ENCODE measurements at places on chromosomes 1 and 21.

- peak; percentile 52 for DNase-seq
Measured at GRCh38 chr1:25642574-25643108, 26.1 kb downstream of the MAN1C1 start.

GRCh38 chr1:101451888-101452287 lies 215.1 kb downstream of the S1PR1 start:
- DNase-seq: no peak

DNA sequence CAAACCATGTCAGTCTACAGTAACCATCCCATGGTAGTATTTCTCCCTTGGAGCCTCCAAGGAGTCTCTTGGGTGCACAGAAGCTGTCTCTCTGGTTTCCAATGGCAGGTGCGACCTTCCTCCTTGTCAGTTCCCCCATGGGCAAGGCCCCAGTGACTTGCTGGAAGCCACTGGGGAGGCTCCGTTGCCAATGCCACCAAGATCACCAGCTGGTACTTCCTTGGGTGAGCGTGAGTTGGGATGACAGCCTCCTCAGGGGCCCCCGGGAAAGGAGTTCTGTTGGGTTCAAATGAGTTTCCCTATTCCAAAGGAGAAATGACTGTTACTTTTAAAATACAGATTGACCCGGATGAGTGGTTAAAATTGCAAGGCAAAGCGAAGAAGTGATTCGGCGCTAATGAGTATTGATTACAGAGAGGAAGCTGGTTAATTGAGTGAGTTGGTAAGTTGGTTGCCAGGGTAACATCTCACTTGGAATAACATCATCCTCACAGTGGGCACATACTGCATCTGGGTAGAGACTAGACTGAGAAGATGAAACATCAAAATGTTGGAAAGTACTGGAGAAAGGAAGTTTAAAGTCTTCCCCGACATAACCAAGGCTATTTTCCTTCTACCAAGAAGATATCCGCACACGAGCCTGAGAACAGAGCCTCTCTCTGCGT lies 53.0 kb upstream of the LAPTM5 start:
- no peak for DNase-seq

GRCh38 chr1:31435471-31436409 lies 22.7 kb downstream of the SERINC2 start:
- DNase-seq: no peak

DNA sequence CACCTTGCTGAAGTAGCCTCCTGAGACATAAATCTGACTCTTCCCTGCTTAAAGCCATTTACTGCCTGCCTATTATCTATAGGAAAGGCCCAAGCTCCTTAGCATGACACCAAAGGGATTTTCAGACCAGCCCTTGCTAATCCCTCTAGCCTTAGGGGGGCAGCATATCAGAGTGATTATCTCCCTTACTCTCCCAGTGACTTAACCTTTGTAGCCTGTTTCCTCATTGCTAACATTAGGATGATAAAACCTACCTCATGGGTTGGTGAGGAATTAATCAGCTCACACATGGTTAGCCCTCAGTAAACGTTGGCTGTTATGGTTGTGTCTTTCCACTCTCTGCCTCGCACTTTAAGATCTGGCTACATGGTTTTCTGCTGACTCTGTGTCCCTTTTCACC lies 70.1 kb downstream of the ROR1 start:
- DNase-seq: no peak

- DNase-seq: no peak
Measured at GRCh38 chr1:230842801-230843200, 25.5 kb downstream of the C1orf198 start.

DNA sequence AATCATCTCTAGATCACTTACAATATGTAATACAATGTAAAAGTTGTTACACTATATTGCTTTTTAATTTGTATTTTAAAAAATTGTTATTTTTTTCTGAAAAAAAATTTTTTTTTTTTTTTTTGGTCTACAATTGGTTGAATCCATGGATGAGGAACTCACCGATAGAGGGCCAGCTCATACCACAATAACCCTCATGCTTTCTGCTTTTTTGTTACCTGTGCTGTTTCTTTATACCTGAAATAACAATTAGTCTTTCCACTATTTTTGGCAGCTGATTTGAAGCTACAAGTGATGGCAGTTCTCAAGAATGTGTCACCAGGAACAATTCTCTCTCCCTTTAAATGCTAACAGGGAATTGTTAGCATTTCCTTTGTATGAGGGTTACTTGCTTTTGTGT lies 12.0 kb downstream of the SMG7 start:
- DNase-seq: no peak

- DNase-seq: no peak
Measured at GRCh38 chr1:109631513-109632505, 12.2 kb downstream of the AMPD2 start.

- no peak for DNase-seq
Measured at GRCh38 chr1:181985281-181985680, 76.2 kb downstream of the ZNF648 start.

GRCh38 chr1:201590474-201590873 lies 51.5 kb downstream of the NAV1 start:
- DNase-seq: no peak

- no peak for DNase-seq
Measured at GRCh38 chr1:60703155-60703554, 379.2 kb upstream of the NFIA start.

DNA sequence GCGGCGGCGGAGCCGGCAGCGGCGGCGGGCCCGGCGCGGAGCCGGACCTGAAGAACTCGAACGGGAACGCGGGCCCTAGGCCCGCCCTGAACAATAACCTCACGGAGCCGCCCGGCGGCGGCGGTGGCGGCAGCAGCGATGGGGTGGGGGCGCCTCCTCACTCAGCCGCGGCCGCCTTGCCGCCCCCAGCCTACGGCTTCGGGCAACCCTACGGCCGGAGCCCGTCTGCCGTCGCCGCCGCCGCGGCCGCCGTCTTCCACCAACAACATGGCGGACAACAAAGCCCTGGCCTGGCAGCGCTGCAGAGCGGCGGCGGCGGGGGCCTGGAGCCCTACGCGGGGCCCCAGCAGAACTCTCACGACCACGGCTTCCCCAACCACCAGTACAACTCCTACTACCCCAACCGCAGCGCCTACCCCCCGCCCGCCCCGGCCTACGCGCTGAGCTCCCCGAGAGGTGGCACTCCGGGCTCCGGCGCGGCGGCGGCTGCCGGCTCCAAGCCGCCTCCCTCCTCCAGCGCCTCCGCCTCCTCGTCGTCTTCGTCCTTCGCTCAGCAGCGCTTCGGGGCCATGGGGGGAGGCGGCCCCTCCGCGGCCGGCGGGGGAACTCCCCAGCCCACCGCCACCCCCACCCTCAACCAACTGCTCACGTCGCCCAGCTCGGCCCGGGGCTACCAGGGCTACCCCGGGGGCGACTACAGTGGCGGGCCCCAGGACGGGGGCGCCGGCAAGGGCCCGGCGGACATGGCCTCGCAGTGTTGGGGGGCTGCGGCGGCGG lies 1.0 kb downstream of the ARID1A start:
- DNase-seq: no peak

DNA sequence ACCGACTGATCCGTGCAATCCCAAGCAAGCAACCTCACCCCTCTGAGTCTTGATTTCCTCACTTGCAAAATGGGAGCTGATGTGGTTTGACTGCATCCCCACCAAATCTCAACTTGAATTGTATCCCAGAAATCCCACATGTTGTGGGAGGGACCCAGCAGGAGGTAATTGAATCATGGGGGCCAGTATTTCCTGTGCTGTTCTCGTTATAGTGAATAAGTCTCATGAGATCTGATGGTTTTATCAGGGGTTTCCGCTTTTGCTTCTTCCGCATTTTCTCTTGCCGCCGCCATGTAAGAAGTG lies 58.4 kb downstream of the FHAD1 start:
- DNase-seq: no peak

DNA sequence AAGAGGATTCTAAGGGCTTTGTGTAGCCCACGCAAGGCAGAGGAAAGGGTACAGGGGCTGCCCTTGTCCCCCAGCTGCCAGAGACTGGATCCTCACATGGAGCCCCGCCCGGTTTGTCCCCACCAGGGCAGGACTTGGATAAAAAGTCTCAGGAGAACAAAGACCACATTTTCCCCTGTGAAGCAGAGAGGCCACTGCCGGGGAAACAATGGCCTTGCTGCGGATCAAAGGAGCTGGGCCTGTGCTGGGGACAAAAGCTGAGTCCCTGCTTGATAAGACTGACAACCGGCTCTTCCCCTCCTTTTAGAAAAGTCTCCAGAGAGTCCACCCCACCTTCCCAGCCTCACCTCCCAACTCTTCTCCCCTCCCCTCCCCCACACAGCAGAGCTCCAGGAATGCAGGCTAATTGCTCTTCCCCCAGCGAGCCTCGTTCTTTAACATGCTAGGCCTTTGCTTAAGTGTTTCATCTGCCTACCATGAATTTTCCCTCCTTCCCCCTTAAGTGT lies 142.4 kb downstream of the PLPP3 start:
- no peak for DNase-seq

DNA sequence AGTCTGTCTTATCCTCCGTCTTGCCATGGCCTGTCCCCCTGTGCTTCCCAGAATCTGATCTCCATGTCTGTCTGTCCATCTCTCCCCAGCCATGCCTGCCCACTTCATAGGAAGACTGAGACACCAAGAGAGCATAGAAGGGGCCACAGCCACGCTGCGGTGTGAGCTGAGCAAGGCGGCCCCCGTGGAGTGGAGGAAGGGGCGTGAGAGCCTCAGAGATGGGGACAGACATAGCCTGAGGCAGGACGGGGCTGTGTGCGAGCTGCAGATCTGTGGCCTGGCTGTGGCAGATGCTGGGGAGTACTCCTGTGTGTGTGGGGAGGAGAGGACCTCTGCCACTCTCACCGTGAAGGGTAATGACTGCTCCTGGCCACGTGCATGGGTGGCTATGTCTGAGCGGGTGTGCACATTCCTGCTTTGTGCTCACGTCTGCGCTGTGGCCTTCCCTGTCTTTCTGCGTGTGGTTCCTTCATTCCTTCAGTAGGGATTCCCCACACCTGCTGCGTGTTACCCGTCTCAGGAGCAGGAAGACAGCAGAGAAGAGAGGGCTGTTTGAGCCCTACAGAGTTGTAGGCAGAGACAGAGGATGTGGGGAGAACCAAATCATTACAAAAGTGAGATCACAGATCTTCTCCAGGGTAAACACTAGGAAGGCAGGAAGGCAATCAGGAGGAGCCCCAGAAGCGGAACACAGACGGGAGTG lies 80.8 kb downstream of the OBSCN start:
- no peak for DNase-seq

DNA sequence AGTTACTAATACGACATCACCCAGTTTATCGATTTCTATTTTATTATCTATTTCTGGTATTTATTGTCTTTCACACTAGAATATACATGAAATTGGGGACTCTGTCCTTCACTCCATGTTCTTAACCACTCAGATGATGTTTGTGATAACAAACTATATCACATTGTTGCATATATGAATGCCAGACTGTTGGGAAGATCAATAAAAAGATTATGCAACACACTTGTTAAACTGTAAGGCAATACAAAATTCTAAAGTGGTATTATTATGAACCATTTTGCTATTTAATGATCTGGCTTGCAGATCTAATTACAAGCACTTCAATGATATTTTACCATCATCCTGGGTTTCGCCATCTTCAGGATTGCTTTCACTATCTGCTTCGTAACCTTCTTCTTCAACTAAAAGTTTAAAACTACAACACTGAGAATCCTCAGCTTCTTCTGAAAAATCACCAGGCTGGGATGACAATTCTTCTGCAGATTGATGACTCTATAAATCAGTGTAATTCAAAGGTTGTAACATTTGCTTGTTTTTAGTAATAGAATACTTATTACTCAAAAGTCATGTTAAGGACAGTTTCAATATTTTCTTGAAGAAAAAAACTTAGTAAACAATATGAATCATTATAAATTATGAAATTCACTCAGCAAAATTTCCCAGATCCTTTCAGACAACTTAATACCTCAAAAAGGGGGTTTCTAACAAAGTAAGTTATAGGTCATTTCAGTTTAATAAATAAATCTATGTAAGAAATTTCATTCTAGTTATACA lies 63.9 kb downstream of the LYST start:
- DNase-seq: no peak

DNA sequence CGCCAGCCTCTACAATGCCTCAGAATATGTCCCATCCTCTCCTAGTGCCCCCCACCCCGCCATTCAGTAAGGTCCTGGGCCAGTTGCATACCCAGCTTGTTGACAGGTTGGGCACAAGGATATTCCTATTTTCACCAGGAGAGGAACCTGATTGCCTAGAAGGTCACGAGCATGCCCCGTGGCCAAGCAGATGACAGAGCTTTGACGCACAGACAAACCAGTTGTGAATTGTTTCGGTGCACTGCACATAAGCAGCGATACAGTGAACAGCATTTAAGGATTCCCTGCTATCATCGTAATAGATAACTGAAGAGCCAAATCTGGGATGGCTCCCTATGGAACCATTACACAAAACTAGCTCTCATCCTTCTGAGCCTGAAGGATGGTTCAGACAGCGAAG lies 3.4 kb downstream of the LELP1 start:
- DNase-seq: no peak

GRCh38 chr21:20026543-20026942 lies 971.7 kb upstream of the NCAM2 start:
- DNase-seq: no peak

- DNase-seq: peak; percentile 28
Measured at GRCh38 chr1:40646315-40646714, 19.2 kb downstream of the RIMS3 start.

GRCh38 chr1:84689514-84690396 lies 506 bp downstream of the SSX2IP start:
- DNase-seq: peak; percentile 34

GRCh38 chr1:2941907-2942306 lies 79.4 kb upstream of the ACTRT2 start:
- no peak for DNase-seq

Measured in AG08395 (cell line).